ENCODE measurements at places on chromosomes 4 and X.

- no peak overlapping the region for H3K27ac ChIP-seq
- H3K4me1 ChIP-seq = peaks cover 3% of the 10 kb centered on the region
- no peak overlapping the region for H3K4me3 ChIP-seq
- no peak for DNase-seq
- no peaks in the 10 kb centered on the region for H3K27me3 ChIP-seq
Observed at GRCh38 chr4:54517781-54518444, 139.8 kb upstream of the KIT start.

- H3K4me1 ChIP-seq = no peaks in the 10 kb centered on the region
- H3K27ac ChIP-seq = no peak overlapping the region
- no peaks in the 10 kb centered on the region for H3K36me3 ChIP-seq
- DNase-seq = no peak
- no peaks in the 10 kb centered on the region for H3K27me3 ChIP-seq
- no peak overlapping the region for H3K4me3 ChIP-seq
Observed at GRCh38 chr4:108139089-108139488, 29.6 kb downstream of the LEF1 start.

GRCh38 chrX:95629737-95630136 is 1054.9 kb upstream of the DIAPH2 start:
- no peak overlapping the region for H3K4me3 ChIP-seq
- no peak overlapping the region for H3K27ac ChIP-seq
- no peaks in the 10 kb centered on the region for H3K36me3 ChIP-seq
- DNase-seq = no peak
- no peaks in the 10 kb centered on the region for H3K4me1 ChIP-seq

- no peaks in the 10 kb centered on the region for H3K27me3 ChIP-seq
- no peak overlapping the region for H3K4me3 ChIP-seq
- no peaks in the 10 kb centered on the region for H3K4me1 ChIP-seq
- H3K36me3 ChIP-seq = no peaks in the 10 kb centered on the region
- no peak for DNase-seq
Observed at GRCh38 chrX:41779030-41779564, 55.1 kb downstream of the GPR82 start.

DNA sequence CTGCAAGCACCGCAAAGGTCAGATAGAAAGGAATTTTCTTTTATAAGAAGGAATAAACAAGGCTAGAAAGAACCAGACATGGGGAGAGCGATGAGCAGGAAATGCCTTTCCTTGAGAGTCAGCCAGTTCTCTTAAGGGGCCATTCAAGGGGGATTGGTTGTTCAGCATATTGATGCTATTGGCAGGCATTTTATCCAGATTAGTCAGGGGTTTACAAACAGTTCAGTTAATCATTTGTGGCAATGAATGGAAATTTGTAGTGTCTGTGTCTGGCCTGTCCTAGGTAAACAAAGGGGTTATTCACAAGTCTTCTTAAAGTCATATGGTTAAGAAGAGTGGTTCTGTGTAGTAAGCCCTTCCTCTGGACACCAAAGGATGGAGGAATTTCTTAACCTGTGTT is 184.7 kb upstream of the FRMPD4 start:
- no peaks in the 10 kb centered on the region for H3K27me3 ChIP-seq
- no peaks in the 10 kb centered on the region for H3K36me3 ChIP-seq
- H3K27ac ChIP-seq = no peak overlapping the region
- H3K4me1 ChIP-seq = no peaks in the 10 kb centered on the region

- DNase-seq = no peak
- H3K27ac ChIP-seq = no peak overlapping the region
- no peak overlapping the region for H3K4me3 ChIP-seq
- H3K4me1 ChIP-seq = peaks cover 9% of the 10 kb centered on the region
Observed at GRCh38 chrX:9880237-9880636, 86.9 kb upstream of the CLDN34 start.

DNA sequence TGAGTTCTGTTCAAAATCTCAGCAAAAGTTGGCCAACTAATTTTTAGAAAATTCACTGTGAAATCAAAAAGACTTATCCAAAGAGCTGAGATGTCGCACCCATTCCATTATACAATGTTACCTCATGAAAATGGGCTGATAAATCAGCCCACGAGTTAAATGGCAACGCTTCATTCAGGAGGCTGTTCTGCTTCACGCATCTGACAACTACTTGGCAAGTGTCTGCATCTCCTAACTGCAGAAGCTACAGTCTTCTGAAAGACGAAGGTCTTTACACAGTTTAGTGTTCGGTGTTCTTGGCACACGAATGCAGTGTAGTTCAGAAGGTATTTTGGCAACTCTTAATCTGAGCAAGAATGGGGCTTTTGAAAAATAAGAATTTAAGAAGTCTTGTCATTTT is 166.6 kb upstream of the DKK2 start:
- H3K27ac ChIP-seq = no peak overlapping the region
- no peaks in the 10 kb centered on the region for H3K27me3 ChIP-seq
- H3K36me3 ChIP-seq = no peaks in the 10 kb centered on the region

DNA sequence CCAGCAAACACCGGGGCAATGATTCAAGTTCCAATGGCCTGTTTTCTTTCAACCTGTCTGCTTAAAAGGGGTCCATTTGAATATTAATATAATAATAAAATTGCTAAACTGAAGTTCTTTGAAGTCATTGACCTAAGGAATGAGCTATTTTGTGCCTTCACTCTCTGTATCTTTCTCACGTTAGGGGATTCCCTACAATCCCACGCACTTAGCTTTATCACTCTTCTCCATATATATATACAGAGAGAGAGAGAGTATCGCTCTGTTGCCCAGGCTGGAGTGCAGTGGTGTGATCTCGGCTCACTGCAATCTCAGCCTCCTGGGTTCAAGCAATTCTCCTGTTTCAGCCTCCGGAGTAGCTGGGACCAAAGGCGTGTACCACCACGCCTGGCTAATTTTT is 83.9 kb upstream of the NWD2 start:
- H3K4me3 ChIP-seq = no peak overlapping the region
- no peaks in the 10 kb centered on the region for H3K27me3 ChIP-seq
- no peaks in the 10 kb centered on the region for H3K4me1 ChIP-seq

DNA sequence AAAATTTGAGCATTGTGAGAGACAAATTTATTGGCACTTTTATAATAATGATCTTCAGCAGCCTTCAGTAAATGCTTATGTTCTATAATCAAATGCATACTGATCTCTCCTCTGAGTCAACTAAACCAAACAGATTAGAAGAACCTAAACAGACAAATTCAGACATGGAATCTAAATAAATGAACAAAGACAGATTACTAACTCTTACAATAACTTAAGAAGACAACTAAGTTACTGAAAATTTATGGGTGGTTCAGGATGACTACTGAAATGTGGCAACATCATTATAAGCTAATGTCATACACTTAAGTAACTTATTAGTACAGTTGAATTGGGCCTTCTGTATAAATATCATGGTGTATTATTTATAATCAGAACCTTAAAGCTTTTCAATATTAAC is 127.3 kb downstream of the NEK1 start:
- H3K36me3 ChIP-seq = no peaks in the 10 kb centered on the region
- no peak overlapping the region for H3K27ac ChIP-seq
- DNase-seq = no peak
- H3K27me3 ChIP-seq = no peaks in the 10 kb centered on the region
- H3K4me3 ChIP-seq = no peak overlapping the region
- H3K4me1 ChIP-seq = no peaks in the 10 kb centered on the region

DNA sequence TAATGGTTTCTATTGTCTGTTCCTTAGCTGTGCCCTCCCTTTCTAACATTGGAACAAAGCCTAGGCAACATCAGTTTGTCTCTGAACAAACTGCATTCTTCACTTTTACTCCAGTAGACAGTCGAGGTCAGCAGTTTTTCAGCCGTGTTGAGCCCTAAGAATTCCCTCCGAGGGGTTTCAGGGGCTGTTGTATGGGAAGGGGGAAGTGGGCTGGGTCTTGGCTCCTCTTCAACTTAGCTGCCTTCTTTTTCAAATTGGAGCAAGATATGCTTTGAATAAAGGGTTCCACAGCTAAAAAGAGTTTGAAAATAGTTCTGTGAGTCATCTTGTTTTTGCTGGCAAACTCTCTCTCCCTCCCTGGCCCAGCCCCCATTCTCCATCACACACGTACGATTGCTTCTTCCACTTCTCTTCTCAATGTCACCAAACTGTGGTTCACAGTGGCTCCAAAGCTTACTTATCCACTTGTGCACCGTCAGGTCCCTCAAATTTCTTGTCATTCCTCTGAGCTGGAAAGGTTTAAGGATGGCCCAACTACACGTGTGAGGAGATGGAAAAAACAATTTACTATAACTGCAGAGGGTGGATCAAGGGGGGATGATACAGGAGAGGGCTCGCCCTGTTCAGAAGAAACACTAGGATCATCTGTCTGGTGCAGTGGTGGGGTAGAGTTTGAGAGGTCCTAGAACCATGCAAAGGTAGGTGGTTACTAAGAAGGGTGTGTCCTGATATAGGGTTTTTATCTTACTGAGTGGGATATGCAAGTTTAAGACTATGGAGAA is 9.2 kb upstream of the MAML3 start:
- peaks cover 8% of the 10 kb centered on the region for H3K4me1 ChIP-seq
- no peak overlapping the region for H3K4me3 ChIP-seq
- peak overlapping the region; percentile 47 for H3K27ac ChIP-seq
- no peaks in the 10 kb centered on the region for H3K36me3 ChIP-seq

- H3K27me3 ChIP-seq = no peaks in the 10 kb centered on the region
- H3K27ac ChIP-seq = no peak overlapping the region
- no peaks in the 10 kb centered on the region for H3K36me3 ChIP-seq
Observed at GRCh38 chrX:11724122-11725017, 33.7 kb upstream of the MSL3 start.

Data from ovary (tissue), 10 donors.